ENCODE measurements at places on chromosomes 5 and 9. TPM values are rescaled to one million over a fixed set of nuclear protein-coding genes. Genes with fewer than 3 reads are reported as not detected.

DNA sequence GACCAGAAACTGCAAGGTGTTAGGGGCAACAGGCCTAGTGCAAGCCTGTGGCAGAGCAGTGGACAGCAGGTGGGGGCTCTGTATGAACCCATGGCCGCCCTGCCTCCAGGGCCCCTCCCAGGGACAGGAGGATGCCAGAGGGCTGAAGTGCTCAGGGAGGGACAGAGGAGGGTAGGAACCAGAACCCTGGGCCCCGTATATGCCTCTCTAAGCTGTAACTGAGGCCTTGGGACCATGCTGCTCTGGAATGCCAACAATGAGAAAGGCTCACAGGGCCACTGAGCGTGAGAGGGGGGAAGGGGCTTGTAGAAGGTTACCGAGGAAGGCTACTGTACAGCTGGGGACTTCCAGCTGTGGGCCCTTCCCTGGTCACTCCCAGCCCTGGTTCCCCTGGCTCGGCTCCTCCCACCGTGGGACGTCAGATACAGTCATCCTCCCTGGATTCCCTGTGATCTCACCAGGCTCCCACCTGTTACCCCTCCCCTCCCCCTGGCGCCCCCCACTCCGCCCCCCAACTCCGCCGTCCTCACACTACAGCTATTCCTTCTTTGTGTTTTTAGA is 21.1 kb downstream of the AQP7 start:
- no peak for DNase-seq

- DNase-seq: no peak
Observed at GRCh38 chr9:78383130-78383529, 86.2 kb downstream of the PSAT1 start.

GRCh38 chr9:69649566-69650250 is 22.5 kb downstream of the APBA1 start:
- DNase-seq: no peak

GRCh38 chr5:1521671-1522600 is 1.8 kb downstream of the LPCAT1 start:
- no peak for DNase-seq

DNA sequence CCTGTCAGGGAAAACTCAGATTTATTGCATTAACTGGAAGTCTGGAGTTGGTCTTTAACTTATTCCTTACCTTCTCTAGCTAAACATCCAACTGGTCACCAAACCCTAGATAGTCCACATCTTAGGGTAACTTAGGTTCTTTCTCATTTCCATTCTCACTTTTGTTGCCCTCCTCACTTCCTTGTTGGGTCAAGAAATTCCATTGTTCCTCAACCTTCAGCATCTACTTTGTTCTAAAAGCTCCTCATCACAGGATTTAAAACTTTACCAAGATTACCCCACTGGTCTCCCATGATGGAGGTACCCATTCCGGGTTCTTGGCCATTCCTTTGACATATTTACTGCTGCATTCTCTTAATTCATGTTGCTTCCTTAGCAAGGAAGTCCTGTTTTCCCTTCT is 32.1 kb downstream of the PTTG1 start:
- no peak for DNase-seq

DNA sequence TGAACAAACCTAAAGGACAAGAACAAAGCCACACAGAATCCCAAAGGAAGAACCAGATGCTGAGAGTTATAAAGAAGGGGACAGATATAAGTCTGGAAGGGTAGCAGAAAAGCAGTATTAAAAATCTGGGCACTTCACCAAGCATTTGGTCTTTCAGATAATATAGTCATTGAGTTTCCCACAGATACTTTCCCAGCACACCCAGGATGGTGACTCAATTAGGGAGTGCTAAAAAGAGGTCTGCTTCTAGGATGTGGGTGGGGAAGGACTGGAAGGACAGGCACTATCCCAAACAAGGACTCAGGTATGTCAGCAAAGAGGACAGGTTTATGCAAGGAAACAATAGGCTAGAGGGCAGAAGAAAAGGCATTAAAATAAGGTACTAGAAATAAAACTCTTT is 59.3 kb downstream of the DIAPH1 start:
- peak; percentile 5 for DNase-seq

- peak; percentile 81 for DNase-seq
Observed at GRCh38 chr9:87620731-87621322, 105.1 kb upstream of the CTSL start.

DNA sequence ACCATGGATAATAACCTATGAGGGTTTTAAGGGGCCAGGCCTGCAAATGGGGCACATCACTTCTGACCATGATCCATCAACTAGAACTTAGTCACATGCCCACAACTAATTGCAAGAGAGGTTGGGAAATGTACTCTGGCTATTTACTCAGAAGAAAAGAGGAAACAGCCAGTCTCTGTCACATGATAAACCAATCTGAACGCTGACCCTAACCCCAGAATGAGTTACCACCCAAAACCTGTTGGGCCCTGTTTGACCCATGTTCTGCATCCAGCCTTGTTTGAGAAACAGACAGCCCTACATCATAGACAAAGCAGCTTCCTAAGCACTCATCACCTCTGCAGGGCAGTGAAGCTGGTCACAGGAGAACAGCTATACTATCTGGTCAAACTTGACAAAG is 5.8 kb downstream of the MACROH2A1 start:
- DNase-seq: no peak

GRCh38 chr5:176606032-176606431 is 3.9 kb downstream of the GPRIN1 start:
- DNase-seq: no peak

DNA sequence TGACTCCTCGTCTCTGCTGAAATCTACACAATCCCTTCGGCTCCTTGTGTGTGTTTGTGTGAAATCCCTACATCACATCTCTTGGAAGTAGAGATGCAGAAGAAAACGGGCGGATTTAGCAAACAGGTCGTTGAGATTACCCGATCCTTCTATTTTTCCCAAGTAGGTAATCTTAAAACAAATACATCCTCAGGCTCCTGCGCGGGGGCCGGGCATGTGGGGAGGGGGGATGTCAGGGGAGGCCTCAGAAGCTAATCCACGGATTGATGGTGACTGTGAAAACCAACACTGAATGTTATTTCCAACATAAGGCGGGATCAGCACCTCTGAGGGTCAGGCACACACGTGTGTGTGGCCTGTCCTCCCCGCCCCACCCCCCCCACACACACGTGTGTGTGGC is 137.8 kb downstream of the ROR2 start:
- DNase-seq: no peak

EGFL7 gene
- 36.4 TPM for polyA plus RNA-seq

GRCh38 chr5:14783691-14784090 is 87.9 kb downstream of the ANKH start:
- no peak for DNase-seq

DNA sequence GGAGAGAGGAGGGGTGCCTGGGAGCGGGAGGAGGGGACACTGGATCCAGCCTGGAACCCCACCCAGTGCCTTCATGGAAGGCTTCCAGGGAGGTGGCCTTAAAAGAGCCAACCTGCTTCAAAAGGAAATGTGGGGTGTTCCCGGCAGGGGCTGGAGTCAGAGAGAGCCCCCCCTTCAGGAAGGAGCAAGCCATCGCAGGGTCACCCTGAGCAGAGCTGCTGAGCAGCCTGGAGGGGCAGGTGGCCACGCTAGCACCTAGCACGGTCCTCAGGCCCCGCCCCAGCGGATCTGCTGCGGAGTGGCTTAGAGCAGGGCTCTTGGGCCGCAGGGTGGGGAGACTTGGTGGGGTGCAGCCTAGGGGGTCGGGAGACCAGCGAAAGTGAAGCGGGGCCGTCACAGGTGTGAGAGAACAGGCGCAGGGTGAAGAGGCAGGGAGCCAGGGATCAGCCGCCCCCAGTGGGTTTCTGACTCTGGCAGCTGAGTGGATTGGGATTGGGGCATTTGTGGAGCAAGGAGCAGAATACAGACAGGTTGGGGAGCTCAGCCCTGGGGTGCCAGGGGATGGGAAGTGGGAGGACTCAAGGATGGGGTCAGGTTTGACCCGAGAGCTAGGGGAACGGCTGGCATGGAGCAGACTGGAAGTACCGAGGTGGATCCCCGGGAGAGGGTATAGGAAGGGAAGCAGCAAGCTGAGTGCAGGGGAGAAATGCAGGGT is 1.5 kb downstream of the LCN2 start:
- DNase-seq: no peak

DNA sequence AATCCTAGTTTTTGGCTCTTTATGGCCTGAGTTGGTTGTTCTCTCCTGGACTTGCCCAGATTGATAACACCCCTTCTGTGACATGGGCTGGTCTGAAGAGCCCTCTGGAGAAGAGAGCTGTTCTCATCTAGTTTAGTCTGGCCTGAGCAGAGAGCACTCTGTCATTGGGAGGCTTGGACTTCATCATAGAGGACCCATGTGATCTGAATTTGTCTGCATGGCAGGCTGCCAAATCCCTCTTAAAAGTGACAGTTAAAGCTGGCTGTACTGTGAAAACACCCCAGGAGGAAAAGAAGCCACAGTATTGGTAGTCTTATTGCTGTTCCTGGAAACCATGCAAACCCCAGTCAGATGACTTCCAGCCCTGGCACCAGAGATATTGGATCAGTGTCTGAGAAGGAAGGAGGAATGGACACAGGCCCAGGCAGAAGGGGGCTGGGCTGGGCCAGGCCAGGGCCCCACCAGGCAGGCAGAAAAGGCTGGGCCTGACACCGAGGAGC is 3.7 kb upstream of the WDR31 start:
- DNase-seq: peak; percentile 73

DNA sequence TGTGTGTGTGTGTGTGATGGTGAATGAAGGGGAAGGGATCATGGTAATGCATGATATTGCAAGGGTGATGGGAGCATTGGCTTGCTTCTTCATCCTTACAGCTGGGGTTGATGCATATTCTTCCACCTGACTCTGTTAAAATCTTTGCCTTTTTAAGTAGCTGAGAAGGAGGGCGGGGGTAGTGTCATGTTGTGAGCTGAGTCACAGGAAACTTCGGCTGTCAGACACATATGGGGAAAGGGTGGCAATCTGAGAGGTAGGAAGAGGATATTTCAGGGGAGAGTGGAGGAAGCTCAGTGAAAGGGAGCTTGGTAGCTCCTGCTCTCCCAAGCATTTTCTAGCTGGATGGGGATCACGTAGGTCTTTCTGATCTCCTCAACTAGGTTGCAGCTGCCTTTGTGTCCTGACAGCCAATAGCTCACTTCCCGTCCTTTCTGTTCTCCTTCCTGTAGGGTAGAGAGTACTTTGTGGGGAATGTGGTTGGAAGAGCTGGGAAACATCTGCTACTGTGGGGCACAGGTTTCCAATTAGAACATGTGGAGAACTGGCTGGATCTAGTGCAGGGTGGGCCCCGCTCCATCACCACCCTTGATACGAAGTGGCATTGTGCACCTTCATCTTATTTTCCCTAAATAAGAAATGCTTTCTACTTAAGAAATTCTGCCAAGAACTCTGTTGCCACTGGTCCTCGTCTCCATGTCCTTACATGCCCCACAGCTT is 18.1 kb upstream of the CLK4 start:
- DNase-seq: no peak

SLC6A3 gene
- 3.6 TPM for polyA plus RNA-seq

DNA sequence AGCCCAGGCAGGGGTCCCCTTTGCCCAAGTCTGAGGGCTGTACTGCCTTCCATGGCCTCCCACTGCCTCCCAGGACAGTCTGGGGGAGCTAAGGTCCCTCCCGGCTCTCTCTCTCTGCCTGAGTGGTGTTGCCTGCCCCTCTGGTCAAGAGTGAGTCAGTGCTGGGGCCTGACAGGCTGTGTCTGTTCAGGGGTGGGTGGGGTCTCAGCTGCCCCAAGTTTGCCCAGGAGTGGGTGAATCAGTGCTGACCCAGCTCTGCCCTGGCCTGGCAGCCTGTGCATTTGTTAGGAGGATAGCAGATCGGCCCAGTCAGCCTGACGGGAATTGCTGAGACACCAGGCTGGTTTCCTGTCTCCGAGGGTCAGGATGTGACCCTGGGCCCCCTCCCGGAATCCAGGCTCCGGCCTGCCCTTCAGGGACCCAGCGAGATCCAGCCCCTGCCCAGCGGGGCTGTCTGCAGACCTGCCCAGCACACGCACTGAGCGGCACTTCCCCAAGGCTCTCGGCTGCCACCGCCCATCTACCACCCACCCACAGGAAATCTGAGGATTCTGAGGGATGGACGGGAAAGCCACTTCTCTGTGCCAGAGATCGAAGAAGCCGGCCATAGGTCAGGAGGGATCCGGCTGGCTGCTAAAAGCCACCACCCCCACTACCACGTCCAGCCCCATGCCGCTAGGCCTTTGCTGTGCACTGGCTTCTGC is 15.9 kb downstream of the ENG start:
- DNase-seq: no peak

NMUR2 gene
- polyA plus RNA-seq: not detected

- DNase-seq: no peak
Observed at GRCh38 chr5:113749334-113749733, 235.8 kb downstream of the YTHDC2 start.

- DNase-seq: no peak
Observed at GRCh38 chr5:1318659-1319251, 23.9 kb upstream of the TERT start.

DNA sequence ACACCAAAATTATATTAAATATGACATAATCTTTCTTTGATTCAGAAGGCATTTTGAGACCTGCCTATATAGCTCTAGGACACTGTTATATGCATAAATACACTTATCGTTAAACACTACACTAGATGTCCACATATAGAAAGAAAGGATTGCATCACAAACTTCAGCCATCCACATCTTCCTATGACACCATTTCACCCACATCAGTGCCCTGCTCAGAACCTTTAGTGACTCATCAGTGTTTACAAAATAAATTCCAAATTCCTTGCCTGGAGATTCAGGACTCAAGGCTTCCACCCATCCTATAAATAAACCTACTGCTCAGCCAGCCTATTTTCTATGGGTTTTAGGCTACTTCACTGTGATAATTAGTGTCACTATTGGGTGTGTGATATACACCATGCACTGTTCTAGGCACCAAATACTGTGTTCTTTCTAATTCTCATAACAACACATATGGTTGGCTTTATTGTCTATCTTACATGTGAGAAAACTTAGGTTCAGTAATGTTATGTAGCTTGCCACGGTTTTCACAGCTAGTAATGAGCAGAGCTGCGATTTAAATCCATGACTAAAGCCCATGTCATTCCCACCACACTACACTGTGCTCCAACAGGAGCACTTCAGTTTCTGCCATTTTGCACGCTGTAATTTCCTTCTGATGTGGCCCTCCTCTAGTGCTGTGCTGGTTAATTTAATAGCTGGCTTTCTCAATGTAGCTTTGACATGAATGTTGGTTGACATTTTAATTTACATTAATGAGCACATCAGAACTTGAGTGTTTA is 103.3 kb downstream of the SREK1 start:
- DNase-seq: no peak

TMEM215 gene
- polyA plus RNA-seq: not detected
